ENCODE measurements at places on chromosomes 7 and 10.
A peak's percentile ranks its signal among the peaks of the same experiment; 100 is the strongest.

GRCh38 chr10:114239117-114239993 is at the start of gene VWA2:
VWA2 (plus strand) TSS chr10:114239254; CDS start chr10:114248714, 9,460 bp downstream.
- DNase-seq, result peak; percentile 84

DNA sequence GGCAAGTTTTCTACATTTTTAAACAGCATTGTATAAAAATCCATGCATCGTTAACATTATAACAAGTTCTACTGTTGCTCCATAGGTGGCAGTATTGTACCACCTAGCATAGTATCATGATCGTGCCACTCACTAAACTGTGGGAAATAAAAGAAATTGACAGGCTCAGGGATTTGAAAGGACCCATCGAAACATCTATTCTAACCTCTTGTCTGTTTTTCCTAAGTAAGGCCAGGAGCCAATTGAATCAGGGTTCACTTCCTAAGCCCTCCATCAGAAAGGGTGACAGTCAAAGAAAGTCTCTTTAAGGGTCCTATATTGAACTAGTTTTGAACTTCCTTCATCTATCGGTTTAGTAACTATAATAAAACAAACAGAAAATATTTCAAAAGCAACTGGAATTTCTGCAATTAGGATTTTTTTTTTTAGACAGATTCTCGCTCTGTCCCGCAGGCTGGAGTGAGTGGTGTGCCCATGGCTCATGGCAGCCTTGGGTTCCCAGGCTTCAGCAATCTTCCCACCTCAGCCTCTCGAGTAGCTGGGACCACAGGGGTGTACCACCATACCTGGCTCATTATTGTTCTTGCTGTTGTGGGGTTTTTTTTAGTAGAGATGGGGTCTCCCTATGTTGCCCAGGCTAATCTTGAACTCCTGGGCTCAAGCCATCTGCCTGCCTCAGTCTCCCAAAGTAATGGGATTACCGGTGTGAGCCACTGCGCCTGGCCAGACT is 9.4 kb downstream of the HACD1 start:
- DNase-seq, result peak; percentile 84

GRCh38 chr7:127903892-127904669 is 127.2 kb downstream of the LRRC4 start:
- no peak for DNase-seq

DNA sequence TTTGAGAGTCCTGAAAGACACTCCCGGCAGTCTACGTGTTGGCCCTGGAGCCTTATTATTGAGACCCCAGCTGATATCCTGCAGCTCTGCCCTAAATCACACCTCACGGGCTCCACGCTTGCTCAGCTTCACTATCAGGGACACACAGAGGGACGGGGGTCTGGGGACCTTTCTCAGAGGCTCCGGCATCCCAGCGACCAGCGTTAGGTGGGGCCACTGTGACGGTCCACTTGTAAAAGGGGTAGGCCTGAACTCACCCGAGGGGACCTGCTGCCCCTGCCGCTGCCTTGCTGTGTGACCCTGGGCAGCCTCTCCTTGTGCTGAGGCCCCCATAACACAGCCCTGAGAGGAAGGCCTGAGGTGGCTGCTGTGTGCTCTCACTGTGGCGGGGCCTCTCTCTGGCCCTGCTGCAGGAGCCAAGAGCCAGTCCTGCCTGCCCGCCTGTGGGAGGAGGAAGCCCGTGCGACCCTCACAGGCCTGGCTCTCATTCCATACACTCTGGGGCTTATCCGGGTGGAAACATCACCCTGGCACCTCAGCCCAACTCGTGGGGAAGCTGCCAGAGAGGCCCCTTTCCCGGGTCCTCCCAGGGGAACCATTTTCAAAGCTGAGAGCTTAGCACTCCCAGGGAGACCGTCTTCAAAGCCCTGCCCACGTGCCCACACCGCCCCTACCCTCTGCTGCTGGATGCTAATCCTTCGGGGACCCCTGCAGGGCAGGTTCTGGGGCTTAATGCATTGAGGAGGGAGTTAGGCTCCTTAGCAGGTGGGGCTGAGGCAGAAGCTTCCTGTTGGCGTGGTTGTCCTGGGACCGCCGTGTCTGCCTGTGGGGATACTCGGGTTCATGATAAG is 21.7 kb downstream of the AQP1 start:
- DNase-seq, result no peak

DNA sequence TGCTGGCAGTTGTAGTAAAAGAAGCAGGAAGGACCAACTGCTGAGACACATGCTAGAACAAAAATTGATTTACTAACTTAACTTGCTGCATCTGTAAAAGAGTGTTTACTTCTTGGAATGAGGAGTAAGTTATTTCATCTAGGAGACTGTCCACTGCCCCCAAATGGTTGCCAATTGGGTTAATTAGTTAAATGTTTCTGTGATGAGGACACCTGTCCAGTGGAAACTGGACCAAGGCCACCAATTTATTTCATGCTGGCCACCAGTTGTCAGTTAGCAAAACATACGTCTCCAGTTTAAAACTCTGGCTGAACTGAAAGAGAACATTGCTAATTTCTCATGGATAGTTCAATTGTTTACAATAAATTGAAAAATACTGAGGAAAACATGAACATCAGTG is 191.7 kb downstream of the PPP1R9A start:
- no peak for DNase-seq

- DNase-seq, result no peak
Measured at GRCh38 chr10:128924918-128925317, 542.1 kb upstream of the MGMT start.

GRCh38 chr10:23521735-23522134 is 82.9 kb downstream of the OTUD1 start:
- DNase-seq, result no peak

- DNase-seq, result no peak
Measured at GRCh38 chr10:34337917-34338316, 477.2 kb downstream of the PARD3 start.

DNA sequence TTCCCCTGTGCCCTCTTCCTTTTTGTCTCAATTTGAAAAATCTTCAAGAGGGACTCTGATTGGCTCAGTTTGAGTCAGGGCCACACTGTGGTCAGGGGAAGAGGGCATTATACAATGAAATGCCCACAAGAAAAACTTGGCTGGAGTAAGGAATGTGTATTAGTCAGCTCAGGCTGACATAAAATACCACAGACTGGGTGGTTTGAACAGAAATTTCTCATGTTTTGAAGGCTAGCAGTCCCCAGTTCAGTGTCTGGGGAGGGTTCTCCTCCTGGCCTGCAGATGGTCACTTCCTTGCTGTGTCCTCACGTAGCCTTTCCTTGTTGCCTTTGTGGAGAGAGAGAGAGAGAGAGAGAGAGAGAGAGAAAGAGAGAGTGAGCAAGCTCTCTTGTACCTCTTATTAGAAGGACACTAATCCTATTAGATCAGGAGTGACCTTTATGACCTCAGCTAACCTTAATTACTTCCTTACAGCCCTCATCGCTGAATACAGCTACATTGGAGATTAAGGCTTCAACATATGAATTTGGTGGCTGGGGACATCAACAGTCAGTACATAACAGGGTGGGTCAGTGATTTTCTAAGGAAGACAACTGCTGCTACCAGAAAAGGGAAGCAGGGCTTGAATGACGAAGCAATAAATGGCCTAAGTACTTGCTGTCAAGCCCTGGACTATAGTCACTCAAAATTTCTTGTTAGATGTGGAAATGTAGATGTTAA is 25.8 kb upstream of the FAM13C start:
- DNase-seq, result no peak

DNA sequence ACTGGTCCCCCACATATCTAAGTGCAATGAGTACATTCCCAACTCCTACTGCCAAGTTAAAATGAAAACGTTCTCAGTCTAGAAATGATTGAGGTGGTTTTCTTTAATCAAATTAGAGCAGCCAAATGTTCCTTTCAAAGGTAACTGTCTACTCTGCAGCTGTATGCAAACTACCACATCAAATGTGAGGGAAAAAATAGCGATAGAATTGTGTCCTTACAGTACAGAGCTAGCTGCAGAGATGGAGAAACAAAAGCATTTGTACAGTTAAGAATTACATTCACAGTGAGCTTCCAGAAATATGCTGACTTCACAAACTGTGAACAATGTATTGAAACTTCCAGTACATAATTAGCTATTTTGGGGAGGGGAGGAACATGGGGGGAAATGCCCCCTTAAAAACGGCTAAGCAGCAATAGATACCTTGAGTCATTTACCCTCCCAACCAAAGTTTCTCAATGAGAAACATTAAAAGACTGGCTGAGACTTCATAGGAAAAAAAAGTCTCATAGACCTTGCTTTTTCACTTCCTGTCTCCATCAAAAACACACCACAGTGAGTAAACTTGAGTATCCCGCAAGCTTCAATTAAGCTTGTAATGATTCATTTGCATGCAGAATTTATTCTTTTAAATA is 22.9 kb downstream of the CDK6 start:
- peak; percentile 36 for DNase-seq

DNA sequence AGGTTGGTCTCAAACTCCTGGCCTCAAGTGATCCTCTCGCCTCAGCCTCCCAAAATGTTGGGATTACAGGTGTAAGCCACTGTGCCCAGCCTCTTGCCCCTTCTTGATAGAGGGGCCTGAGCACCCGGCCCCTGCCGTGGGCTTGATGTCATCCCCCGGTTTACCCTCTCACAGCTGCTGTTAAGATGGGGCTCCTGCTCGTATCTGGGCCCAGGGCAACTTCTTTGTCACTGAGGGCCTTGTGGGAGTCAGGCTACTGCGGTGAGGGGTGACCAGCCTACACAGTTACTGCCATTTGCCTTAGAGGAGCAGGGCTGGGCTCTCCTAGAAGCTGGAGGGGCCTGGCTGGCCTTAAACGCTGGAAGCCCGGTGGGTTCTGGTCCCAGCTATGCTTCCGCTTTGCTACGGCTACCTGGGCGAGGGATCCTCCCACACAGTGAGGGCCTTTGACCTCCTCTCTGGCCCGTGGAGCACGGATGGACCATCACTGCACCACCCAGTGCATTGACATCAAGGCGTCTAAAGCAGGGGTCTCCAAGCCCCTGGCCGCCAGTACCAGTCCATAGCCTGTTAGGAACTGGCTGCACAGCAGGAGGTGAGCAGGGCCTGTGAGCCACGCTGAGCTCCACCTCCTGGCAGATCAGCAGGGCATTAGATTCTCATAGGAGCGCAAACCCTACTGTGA is 1.1 kb upstream of the TMEM130 start:
- no peak for DNase-seq

DNA sequence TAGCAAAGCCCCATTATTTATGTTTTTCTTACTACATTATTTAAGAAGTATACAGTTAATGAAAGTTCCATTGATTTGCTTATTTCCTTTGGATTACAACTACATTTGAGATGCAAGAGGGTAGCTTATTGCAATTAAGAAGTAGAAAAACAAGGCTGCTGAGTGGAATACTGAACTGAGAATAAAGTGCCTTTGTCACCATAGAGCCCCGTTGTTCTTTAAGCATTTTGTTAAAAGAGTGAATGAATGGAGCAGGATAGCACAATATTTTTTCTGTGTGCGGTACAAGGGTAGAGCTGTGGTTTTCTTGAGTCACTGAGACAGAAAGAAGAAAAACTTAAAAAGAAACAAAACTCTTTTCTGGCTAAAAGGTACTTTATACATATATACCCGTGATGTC is 45.6 kb downstream of the ZNF277 start:
- DNase-seq, result no peak

DNA sequence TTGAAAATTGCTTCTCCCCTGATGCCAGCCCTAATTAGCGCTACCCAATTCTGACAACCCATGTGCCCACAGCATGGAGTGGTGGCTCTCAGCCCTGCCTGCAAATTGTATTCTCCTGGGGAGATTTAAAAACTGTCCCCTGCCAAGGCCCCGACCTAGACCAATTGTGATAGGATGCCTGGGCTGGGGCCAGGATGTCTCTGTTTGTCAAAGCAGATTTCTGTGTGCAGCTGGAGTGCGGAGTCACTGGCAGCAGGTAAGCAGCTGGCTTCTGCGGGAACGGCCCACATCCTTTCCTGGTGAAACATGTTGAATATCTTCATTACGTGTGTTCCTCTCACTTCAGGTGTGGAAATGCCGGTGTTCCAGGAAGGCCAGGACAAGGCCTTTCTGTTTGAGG is 238.6 kb downstream of the WDR37 start:
- DNase-seq, result no peak

GRCh38 chr10:4635388-4635787 is 190.6 kb upstream of the AKR1E2 start:
- no peak for DNase-seq

DNA sequence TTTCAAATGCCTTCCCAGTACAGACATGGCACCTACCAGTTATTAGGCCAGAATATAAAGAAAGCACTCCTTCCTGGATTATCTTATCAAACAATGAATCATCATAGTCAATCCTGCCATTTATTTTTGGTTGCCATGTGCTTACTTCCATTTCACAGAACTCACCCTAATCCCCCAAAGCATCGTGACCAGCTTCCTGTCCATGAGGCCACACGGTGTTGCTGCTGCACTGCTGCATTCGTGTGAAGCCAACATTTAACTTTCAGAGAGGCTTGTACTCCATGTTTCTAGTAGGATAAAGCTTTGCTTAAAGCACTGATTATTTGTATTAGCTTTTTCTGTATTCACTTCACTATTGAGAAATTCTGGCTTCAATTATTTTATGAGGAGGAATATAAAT is 14.4 kb downstream of the COL28A1 start:
- DNase-seq, result peak; percentile 92

- no peak for DNase-seq
Measured at GRCh38 chr7:84524714-84525694, 330.4 kb upstream of the SEMA3A start.

DNA sequence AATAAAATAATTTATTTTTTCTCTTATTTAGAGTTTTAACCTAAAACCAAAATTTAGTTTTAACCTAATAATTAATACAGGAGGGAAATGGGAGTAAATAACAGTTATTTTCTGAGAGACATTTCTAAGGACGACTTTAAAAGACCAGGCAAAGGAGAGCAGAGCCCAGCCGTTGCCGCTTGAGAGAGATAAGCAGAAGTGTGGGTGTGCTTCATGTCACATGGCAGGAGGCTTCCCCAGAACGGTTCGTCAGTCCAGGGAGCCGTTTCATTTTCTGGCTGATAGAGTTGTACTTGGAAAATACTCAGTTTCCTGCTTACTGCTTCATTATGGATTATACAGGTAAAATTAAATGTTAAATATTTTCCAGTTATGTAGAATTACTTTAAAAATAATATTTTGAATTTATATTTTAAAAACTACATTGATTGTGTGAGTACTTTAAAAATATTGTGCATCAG is 61.4 kb downstream of the ST7 start:
- DNase-seq, result no peak

DNA sequence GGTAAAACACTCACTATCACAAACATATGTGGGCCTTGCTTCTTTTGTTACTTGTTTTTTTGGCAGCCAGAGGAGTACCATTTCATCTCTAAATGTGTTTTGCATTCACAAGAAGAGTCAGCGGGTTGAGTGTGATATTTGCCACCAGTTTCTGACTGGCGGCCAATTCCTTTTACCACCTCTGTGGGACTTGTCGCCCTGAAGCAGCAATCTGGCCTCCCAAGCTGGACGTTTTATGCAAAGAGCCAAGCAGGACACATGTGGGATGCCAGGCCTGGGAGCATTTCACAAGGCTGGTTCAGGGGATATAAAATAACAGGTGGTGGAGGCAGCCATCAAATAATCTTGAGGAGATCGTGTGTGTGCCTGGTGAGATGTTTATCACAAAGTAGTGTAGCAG is 61.8 kb upstream of the TRIL start:
- no peak for DNase-seq

GRCh38 chr7:34191162-34191561 is 285.8 kb downstream of the BMPER start:
- DNase-seq, result no peak

GRCh38 chr7:43872406-43873110 is 3.2 kb upstream of the MRPS24 start:
- no peak for DNase-seq

- peak; percentile 97 for DNase-seq
Measured at GRCh38 chr10:118594392-118595063, 920 bp downstream of the PRLHR start.

- no peak for DNase-seq
Measured at GRCh38 chr7:50682079-50682478, 100.6 kb downstream of the GRB10 start.
